ENCODE measurements at places on chromosomes 1 and 21.
A peak's percentile ranks its signal among the peaks of the same experiment; 100 is the strongest.

DNA sequence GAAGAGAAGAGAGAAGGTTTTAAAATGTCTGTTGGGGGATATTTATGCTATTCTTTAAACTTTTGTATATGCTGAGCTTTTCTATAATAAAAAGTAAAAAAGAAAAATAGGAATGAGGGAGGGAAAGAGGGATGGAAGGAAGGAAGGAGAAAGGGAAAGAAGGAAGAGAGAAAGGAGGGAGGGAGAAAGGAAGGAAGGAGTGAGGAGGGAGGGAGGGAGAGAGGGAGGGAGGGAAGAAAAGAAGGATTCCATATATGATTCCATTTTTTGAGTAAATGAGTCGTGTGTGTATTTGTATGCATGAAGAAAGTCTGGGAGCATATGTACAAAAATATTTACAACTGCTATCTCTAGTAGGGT is 120.9 kb upstream of the ZBTB40 start:
- no peak for DNase-seq

GRCh38 chr1:10033359-10033845 is 644 bp downstream of the UBE4B start:
- peak; percentile 61 for DNase-seq

DNA sequence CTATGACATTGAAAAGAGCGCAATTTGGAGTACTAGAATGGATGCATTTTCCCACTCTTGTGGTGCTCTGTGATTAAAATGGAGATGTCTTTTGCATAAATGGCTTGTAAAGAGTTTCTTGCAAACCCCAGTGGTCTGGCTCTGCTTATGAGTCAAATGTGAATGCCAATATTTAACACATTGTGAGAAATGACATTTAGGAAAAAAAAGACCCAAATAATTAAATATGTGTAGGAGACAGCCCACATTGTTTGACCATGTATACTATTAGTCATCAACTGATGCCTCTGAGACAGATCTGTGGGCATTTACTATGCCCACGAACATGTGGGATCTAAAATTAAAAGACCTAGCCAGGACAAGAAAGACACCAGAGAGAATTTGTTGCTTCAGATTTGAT is 22.2 kb upstream of the RUNX1 start:
- no peak for DNase-seq

GRCh38 chr1:220878191-220879075 is 810 bp upstream of the HLX start:
- DNase-seq = no peak

DNA sequence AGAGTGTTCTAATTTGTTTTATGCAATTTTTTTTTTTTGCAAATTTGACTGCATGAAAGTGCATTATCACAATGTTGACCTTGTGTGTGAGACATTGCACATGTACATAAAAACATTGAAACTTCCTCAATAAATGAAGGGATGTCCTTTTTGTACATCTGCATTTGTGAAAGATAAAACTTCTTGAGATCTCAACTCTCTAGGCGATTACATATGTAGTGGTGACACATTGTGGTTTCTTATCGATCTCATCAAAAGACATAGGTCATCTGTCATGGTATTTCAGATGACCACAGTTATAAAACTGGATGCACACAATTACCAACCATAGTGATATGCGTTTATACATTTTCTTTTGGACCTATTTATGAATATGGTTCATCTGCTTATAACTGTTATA is 35.6 kb upstream of the C21orf91 start:
- no peak for DNase-seq

DNA sequence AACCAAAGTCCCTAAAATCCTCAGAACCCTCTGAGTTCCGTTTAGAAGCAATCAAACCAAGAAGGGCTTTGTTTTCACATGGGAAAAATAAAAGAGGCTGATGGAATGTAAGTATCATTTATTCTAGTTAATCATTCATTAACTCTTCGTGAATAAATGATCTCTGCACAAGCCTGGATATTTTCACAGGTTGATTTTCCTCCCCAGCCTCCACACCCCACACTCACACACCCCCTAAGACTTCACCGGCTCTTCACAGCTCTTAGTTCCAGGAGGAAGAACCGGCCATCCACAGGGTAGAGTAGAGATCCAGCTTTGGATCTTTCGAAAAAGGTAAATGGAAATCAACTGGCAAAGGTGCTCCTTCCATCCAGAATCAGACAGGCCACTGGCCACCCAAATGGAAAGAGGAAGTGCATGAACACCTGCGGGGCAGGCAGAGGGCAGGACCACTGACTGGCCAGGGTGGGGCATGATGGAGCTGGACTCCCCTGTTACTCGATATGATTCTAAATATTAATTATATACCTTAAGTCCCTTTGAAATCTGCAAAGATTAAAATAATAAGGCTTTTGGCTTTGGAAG is 10.0 kb downstream of the C1orf198 start:
- DNase-seq = no peak

DNA sequence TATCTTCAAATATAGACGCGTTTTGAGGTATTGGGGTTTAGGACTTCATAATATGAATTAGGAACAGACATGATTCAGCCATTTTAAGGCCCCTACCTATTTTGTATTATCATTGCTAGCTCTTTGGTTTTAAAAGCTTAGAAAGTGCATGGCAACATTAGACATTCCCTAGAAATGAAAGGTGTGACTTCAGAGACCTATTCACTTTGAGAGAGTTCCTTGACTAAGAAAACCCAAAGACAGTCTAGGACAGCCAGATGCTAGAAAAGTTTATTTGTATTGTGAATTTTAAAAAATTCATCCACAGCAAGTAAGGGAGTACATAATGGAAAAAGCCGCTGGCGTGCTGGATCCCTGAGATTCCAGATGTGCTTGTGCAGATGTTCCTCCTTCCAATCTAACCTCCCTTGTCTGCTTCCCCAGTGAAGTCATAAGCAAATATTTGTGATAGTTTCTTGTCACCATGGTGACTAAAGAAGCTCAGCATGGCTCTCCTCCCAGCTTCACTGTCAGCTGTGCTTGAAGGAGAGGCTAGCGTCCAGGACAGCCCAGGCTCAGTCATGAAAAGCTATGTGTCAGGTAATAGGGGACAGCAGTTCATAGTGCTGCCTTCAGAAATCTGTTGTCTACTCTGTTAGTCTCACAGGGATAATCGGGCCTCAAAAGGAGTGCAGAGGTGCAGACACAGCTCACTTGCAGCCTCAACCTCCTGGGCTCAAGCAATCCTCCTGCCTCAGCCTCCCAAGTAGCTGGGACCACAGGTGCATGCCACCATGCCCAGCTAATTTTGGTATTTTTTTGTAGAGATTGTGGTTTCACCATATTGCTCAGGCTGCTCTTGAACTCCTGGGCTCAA is 34.8 kb downstream of the KPNA6 start:
- DNase-seq = peak; percentile 62

- no peak for DNase-seq
Observed at GRCh38 chr1:36322041-36322785, 1.2 kb downstream of the EVA1B start.

GRCh38 chr1:73452522-73452921 is 745.5 kb downstream of the LRRIQ3 start:
- peak; percentile 1 for DNase-seq

- DNase-seq = peak; percentile 53
Observed at GRCh38 chr1:103459346-103459745, 66.2 kb upstream of the RNPC3 start.

DNA sequence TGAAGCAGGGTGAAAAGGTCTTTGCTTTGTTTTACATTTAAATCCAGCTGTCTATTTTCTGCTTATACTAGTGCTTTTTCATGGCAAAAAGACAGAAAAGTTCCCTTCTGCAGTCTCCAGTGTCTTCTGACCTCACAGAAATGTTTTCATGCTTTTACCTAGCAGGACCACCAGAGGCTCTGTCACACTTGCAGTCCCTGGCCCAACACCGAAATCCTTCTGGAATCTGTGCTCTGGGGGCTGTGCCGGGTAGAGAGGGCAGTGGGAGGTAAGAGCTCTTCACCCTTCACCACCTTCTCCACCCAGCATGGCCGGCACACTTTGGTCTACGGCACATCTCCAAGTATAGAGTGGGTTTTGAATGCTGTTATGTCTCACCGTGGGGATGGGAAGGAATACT is 20.8 kb downstream of the GNAT2 start:
- DNase-seq = no peak

DNA sequence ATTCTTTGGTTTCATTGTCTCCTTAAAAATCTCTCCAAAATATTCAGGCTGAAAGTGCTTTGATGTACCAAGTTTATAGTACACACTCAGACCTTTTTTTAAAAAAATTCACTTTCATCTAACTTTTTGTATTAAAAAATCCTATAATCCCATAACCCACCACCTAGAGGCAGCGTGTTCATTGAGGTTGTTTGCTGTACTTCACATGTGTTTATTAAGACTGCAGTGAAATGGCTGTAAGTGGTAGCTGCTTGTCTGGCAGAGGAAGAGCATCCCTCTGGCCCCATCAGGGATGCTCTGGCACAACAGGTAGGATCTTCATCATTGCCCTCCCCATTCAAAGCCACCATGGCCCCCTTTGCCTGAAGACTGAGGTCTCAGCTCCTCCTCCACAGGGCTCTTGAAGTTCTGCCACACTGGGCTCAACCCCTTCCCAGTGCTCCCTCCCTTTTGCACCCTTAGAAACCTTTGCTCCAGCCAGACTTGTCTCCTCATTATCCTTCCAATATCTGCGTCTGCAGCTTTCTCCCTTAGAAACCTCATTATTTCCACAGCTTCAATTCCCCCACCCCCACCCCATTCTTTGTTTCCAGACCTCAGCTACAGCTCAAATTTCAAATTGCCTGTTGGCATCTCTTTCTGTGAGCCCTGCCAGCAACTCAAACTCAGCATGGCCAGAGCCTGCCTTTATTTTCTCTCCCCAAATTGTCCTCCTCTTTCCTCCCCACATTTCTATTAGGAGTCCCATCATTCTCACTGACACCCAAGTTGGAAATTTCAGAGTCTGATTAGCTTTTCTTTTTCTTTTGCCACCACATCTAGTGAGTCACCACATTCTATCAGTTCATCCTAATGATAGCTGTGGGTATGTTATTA is 369.6 kb upstream of the USP24 start:
- DNase-seq = no peak

DNA sequence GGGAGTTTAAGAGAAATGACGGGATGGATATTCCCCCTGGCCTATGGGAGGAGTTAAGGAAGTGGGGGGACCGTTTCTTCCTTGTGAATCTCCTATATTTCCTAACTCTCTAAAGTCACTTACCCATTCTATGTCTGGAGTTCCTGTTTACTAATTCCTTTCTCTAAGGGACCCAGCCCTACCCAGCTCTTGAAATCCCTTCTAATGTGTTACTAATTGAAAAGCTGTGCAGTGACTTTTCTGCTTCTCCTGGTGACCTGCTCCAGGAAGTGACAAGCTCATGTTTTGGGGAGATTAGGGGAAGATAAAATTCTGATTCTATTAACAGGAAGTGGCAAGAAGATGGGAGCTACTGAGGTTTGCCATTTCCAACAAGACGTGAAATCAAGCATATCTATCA is 4.0 kb upstream of the SAMSN1 start:
- DNase-seq = no peak

DNA sequence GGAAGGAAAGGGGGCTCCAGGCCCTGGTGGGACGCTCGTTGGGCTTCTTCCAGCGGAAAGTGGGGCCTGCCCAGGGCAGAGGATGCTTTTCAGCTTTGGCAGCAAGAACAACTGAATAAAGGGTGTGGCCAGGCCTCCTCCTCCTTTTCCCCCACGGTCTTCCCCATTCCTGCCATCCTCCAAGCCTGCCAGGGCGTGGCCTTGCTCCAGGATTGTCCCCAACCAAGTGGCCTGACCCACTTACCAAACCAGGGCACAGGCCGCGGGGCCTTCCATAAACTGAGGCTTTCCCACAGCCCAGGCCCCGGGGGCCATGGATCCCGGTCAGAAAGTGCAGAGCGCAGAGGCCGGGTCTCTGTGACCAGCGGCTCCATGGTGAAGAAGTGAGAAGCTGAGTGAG is 33.6 kb downstream of the CASZ1 start:
- no peak for DNase-seq

- no peak for DNase-seq
Observed at GRCh38 chr1:155529929-155530328, 32.7 kb downstream of the ASH1L start.

DNA sequence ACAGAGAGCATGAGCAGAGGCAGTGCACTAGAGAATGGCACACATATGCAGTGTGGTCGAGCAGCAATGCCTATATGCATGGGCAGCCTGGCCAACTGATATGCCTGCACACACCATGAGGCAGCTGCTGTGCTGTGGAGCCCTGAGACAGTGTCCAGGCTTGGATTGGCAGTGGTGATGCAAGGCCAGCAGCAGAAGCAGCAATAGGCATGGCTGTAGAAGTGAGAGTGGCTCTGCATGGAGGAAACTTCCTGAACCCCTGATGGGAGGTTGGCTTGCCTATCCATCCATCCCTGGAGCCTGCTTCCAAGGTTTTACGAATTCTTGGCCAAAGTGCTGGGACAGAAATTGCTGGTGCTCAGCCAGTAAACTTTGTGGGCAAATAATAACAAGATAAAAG is 89.7 kb downstream of the DIRAS3 start:
- DNase-seq = no peak

GRCh38 chr1:93506126-93506525 is 58.2 kb downstream of the FNBP1L start:
- no peak for DNase-seq

GRCh38 chr1:85340427-85340826 is 64.0 kb upstream of the BCL10 start:
- no peak for DNase-seq

GRCh38 chr1:5977494-5978444 is 14.5 kb downstream of the NPHP4 start:
- no peak for DNase-seq

Measured in epithelial cell of esophagus (primary cell).